Stimulated activated CD4-positive, alpha-beta T cell treated with anti-CD3 and anti-CD28 coated beads, Interleukin-1b, Interleukin-23, amount 100 ng/mL, for 1 hour (primary cell): ENCODE measurements at places on chromosomes 11 and 22.

GRCh38 chr11:128328955-128329551 is 258.3 kb downstream of the ETS1 start:
- DNase-seq: no peak

- no peak for DNase-seq
Measured at GRCh38 chr22:40469181-40469580, 98.8 kb downstream of the SGSM3 start.

- DNase-seq: no peak
Measured at GRCh38 chr11:13290221-13290980, 12.8 kb downstream of the BMAL1 start.

- DNase-seq: no peak
Measured at GRCh38 chr22:41561335-41561734, 525 bp downstream of the CSDC2 start.

DNA sequence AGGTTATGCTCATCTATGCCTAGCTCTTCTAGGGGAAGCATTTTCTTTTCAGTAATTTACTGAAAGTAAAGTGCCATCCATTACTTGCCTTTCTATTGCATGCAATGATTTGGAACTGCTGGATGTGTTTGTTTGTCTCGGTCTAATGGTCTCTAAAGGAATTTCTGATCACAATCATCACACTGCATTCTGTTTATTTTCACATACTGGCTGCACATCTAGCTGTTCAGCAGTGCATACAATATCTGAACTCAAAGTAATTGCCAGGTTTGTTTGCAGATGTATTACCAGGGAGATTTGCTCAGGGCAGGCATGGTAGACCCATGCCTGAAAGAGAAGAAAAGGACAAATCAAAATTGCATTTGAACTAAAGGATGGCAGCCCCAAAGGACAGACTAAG is 36.4 kb upstream of the CWF19L2 start:
- no peak for DNase-seq

DNA sequence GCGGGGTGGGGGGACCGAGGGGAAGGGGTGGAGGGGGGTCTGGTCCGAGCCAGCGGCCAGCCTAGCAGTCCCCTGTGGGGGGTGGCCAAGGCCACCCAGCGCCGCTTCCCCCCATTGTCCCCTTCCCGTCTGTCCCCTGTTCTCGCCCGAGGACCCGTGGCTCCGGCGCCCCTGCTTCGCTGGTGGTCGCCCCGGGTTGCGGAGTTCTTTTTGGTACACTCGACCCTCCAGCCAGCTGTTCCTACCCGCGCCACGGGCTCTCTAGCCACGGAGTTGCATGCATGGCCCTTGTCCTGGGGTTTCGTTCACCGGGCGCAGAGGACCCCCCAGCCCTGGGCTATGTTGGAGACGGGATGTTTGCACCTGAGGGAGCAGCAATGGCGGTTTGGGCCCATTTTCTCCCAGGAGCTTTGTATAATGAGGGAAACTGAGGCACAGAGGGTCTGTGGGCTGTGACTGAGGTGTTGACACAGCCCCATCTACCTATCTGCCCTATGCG is 489 bp downstream of the RNF214 start:
- DNase-seq: no peak

DNA sequence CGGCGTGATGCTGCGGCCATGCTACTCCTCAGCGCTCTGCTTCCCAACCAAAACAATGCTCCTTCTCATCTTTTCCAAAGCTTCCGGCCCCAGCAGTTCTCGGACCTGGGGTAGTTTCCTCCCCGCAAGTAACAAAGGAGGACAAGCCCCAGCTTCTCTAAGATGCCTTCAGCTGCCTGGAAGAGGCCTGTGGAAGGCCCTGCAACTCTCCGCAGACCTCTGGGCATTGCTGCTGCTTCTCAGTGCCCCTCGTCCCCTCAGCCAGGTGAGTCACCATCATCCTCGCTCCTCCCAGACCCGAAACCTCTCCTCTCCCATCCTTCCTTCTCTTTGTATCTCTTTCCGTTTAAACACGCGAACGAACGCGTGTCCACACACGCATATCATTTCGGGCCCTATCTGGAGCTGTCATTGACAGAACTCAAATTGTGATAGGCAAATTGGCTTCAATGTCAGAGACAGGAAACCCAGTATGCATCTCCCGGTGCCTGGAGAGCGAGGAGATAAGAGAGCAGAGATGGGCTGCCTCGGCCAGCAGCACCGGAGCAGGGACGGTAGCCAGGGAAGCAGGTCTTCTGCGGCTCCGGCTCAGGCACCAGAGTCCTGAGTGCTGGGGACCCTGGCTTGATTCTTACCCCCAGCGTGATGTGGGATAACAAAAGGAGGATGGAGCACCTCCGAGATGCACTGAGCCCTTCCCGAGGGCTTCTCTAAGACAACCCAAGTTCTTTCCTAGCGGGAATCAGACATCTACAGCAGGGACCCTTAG is 22.0 kb upstream of the JAM3 start:
- no peak for DNase-seq
